ENCODE measurements at places on chromosomes 5 and 9.

- no peak for DNase-seq
These were observed 109.8 kb downstream of the GIN1 start for GRCh38 chr5:103010168-103010567.

GRCh38 chr9:98142182-98142907 is 23.3 kb upstream of the TRIM14 start:
- DNase-seq, result no peak

DNA sequence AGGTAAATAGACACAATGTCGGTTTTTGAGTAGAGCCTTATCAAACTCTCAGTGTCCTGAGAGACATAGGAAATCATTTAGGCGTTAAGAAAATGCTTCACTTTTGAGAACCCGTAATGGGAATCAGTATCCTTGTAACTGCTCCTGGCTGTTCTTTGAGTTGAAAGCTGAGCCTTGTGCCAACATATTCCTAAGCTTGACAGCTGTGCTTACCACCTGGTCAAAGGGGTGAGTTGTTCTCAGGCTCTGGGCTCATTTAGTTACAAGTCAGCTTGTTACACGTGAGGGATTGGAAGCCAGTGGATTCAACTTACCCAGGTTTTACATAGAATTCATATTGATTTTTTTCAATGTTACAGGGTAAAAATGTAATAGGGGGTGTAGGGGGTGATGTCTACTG is 145.9 kb downstream of the GABRB2 start:
- no peak for DNase-seq

DNA sequence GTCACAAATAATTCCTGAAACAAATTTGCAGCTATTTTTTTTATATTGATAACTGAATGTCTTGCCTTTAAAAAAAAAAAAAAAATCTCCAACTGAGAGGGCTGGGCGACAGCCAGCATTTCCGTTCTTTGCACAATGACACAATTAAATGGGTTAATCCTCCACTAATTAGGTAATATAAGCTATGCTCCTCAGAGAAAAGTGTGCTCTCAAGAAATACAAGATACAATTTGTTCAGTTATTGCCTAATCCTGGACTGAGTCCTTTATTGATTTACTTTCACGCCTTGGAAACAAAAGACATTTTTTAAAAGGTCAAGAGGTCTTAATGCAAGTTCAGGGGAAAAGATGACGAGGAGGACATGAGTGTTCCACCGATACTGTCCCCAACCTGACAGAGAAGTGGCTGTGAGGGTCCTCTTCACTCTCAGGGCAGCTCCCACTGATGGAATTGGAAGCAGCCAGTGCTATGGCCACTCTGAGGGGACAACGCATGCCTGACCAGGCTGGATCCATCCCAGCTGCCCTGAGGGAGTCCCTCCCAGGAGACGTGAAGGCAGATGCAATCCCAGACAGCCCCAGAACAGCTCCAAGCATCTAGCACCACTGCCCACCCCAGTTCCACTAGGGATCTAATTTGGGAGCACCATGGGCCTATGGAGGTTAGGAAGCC is 220.7 kb downstream of the GNA14 start:
- no peak for DNase-seq

DNA sequence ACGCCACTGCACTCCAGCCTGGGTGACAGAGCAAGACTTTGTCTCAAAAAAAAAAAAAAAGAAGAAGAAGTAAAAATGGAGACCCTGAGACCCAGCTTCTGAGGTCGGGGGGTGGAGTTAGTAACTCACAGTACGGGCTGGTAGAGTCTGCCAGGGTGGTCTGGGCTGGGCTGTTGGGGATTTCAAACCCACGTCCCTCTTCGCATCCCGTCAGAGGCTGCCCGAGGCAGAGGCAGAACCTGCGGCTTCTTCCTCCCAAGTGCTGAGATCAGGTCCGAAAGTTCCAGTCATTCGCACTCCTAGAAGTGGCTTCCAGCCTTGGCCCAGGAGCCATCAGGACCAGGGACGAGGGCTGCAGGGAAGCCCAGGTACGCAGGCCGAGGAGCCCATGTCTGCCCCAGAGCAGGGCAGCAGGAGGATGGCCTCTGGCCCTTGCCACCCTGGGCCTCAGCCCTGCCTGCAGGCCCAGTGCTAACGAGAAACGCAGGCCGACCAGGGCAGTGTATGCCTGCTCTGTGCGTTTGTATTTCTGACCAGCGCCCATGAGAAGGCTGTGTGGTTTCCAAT is 9.9 kb upstream of the SLC2A6 start:
- no peak for DNase-seq

Data from stimulated activated CD8-positive, alpha-beta memory T cell treated with anti-CD3 and anti-CD28 coated beads, Interleukin-15, amount 100 ng/mL, for 24 hours (primary cell).